ENCODE measurements at places on chromosomes 4 and X.

GRCh38 chr4:124804584-124804983, 92.1 kb upstream of the ANKRD50 start:
- DNase-seq = no peak

DNA sequence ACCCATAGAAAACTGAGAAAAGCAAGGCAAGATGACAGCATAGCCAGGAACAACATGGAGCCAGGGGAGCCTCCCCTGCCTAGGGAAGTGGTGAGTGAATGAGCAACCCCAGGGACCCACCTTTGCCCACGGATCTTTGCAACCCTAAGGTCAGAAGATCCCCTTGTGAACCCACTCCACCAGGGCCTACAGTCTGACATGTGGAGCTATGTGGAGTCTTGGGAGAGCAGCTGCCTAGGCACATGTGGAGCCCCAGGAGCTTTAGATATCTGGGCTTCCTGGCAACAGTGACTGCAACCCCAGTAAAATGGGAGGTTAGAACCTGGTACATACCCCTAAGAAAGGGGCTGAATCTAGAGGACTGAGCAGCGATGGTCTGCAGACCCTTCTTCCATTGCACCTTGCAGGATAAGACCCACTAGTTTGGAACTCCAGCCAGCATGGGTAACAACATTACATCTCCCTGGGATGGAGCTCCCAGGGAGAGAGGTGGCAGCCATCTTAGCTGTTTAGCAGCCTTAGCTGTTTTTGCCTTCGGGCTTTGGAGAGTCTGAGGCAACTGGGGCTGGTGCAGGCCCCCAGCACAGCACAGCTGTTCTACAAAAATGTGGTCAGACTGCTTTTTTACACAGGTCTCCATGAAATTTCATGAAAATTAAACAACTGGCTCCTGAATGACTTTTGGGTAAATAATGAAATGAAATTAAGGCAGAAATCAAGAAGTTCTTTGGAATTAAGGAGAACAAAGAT, 104.7 kb upstream of the TRIM2 start:
- no peak for DNase-seq

GRCh38 chr4:148430854-148431253, 11.4 kb downstream of the NR3C2 start:
- no peak for DNase-seq

DNA sequence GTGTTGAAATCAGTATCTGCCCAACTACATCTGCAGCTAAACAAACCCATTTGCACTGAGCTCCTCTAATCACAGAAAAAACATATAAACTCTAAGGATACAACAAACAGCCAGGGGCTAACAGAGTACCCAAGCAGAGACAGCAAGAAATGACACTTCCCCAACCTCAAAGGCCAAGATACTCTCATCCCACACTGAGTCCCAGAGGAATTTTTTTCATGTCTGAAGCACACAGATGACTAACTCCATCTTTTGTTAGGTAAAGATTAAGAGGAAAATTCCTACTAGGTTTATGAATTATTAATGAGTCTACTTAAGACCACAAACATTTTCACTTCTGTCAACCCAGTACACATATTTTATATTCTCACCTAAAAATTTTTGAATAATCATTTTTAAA, 31.6 kb downstream of the SEPSECS start:
- no peak for DNase-seq

GRCh38 chr4:153497988-153498967, 32.1 kb downstream of the TMEM131L start:
- DNase-seq = no peak

DNA sequence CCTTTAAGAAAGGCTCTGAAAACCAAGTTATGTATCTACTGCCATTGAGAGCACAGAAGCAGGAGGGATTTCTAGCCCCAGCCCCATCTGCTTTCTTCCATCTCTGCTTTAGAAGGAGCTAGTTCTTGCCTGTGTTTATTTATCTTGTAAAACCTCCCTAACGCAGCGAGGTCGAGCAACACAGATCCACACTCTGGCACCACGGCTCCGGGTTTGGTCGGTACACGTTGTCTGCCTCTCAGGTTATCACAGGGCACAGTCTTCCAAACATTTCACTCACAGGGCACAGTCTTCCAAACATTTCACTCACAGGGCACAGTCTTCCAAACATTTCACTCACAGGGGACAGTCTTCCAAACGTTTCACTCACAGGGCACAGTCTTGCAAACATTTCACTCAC, 69.7 kb upstream of the TLR3 start:
- DNase-seq = no peak

GRCh38 chr4:177177541-177178081, 132.1 kb upstream of the NEIL3 start:
- no peak for DNase-seq

GRCh38 chrX:154720067-154720466, 30.8 kb downstream of the GAB3 start:
- DNase-seq = no peak

- no peak for DNase-seq
Observed at GRCh38 chrX:66046612-66047235, 6.8 kb upstream of the VSIG4 start.

GRCh38 chr4:14254252-14254651, 626.7 kb upstream of the BOD1L1 start:
- DNase-seq = peak; percentile 2

GRCh38 chrX:84907324-84907968, 96.2 kb upstream of the APOOL start:
- DNase-seq = no peak

DNA sequence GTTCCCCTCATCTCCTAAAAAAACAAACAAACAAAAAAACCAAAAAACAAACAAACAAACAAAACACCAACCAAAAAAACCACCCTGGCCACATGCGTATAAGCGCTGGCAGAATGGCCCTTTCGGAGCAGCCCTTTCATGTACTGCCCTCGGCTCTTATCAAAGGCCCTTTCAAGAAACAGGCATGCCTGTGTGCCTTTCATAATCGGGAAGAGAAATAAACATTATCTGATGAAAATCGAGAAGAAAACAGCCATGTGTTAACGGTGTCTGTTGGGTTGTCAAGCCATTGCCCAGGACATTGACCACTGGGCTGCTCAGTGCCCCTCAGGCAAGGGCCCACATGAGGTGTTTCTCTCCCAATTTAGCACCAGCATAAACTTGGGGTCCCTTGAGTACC, 68.3 kb downstream of the PJA1 start:
- no peak for DNase-seq

Measured in A549 (cell line).